ENCODE measurements at places on chromosomes 16 and 17.

- DNase-seq = no peak
These were observed 43.2 kb upstream of the MRPS23 start for GRCh38 chr17:57892820-57893595.

DNA sequence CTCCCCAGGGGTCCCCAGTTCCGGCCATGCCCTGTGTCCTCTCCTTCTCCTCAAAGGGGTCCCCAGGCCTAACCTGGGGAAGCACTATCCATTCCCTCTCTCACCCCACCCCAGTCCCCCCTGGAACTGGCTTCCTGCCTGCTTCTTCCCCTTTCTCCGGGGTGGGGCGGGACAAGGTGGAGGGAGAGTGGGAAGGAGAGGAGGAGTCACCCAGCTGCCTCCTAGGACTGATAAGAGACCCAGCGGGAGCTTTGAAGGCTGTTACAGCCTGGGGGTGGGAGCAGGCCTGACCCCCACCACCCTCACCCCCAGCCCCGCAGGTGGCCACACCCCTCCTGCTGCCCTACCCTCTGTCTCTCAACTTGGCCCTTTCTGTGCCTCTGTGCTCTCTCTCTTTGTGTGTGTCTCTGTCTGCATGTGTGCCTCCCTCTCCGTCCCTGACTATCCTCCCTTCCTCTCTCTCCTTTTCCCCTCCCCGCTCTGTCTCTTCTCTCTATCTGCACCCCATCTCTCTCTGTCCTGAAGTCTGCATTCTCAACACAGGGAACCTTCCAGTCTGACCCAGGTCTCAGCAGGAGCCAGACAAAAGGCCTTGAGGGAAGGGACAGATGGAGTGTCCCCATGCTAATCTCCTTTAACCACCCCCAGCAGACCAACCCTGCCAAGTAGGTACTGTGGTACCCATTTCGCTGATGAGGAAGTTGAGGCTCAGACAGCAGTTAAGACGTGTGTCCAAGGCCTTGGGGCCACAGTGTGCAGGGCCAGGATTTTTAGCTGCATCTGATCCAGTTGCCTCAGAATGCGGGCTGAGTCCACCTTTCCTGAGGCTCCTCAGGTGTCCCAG is 66.1 kb downstream of the RAB11FIP4 start:
- no peak for DNase-seq

- DNase-seq = no peak
These were observed 249.2 kb upstream of the GSE1 start for GRCh38 chr16:85363881-85364280.

GRCh38 chr16:47734987-47735594 is 274.0 kb downstream of the PHKB start:
- no peak for DNase-seq

DNA sequence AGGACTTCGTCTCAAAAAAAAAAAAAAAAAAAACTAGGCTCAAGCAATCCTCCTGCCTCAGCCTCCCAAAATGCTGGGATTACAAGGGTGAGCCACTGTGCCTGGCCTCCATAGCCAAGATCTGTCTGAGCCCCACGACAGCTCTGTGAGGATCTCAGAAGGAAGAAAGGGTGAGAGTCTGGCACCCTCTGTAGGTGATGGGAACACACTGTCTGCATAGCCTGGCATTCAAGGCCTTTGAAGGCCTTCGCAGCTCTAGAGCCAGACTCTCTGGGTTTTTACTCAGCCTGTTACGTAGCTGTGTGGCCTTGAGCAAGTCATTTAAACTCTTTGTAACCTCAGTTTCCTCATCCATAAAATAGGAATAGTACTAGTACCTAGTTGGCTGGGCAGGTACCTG is 6.3 kb upstream of the XPO6 start:
- no peak for DNase-seq

DNA sequence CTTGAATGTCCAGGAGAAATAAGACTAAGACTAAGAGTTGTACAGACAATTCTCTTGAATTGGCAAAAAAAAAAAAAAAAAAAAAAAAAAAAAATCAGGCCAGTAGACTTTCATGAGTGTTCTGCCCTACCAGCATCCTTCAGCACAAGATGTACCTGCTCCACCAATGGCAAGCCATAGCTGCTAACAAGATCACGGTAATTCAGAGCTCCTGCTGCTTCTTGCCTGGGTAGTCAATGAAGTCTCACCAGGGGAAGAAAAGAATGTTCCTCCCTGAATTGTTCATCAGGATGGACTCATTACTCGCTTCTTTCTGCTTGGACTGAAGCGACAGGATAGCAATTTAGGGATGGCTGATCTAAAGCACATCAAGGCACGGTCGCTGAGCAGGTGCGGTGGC is 31.1 kb upstream of the APOH start:
- DNase-seq = no peak

DNA sequence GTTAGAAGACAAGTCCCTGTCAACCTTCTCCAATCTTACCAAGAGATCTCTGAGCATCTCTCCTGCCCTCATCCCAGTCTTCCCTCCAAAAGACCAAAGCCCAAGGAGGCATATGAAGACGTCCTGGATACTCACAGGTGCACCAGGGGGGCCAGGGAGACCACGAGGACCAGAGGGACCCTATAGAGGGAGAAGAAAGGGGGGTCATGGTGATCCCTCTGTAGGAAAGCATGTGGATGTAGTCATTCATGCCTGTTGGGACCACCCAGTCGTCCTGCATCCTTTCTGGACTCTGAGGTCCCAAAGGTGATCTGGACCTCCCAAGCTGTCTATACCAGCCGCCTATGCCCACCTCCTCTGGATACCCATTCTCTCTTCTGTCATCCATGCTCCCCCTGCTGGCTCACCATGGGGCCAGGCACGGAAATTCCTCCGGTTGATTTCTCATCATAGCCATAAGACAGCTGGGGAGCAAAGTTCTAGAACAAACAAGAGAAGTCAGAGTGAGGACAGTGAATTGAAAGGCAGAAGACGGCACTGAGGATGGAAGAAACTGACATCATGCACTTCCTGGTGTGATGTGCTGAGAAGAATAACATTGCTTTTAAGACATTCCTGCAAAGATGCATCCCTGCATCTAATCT is 3.3 kb downstream of the COL1A1 start:
- DNase-seq = peak; percentile 31

- DNase-seq = no peak
These were observed 27.6 kb downstream of the CMTM4 start for GRCh38 chr16:66668777-66669444.

- DNase-seq = no peak
These were observed 29.0 kb downstream of the MRC2 start for GRCh38 chr17:62656446-62656845.

- DNase-seq = no peak
These were observed 6.4 kb upstream of the CD300LD start for GRCh38 chr17:74598346-74599022.

DNA sequence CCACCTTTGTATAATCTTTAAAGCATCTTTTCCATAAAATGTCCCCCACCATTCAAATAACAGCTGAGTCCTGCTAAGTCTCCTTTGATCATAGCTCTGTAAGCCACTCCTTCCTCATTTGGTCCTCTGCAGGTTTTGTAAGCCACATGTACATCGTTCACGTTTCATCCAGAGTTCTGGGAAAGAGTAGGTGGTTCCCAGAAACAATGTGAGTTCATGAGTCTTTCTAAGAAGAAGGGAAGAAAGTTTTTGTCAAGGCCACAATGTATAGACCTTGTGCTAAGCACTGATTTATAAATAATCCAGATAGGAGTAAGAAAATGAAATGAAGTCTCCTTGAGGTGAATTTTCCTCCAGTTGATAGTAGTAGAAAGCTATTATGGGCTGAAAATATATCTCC is 8.7 kb upstream of the ANKS4B start:
- no peak for DNase-seq

DNA sequence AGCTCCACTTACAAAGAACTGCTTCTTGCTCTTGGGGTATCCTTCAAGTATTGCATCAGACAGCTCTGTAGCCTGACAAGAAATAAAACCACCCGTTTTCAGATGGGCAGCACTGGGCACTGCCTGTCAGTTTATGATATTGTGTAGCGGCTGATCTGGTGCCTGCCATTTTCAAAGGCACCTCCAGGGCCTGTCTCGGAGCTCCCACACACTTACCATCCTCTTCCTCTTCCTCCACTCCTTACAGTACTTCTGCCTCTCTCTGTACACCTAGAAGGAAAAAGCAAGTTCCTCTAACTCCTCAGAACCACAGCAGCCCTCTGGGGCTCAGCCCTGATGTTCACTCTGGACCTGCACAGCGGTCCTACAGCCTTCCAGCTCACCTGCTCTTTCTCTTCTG is 4.4 kb downstream of the PSMC3IP start:
- no peak for DNase-seq

DNA sequence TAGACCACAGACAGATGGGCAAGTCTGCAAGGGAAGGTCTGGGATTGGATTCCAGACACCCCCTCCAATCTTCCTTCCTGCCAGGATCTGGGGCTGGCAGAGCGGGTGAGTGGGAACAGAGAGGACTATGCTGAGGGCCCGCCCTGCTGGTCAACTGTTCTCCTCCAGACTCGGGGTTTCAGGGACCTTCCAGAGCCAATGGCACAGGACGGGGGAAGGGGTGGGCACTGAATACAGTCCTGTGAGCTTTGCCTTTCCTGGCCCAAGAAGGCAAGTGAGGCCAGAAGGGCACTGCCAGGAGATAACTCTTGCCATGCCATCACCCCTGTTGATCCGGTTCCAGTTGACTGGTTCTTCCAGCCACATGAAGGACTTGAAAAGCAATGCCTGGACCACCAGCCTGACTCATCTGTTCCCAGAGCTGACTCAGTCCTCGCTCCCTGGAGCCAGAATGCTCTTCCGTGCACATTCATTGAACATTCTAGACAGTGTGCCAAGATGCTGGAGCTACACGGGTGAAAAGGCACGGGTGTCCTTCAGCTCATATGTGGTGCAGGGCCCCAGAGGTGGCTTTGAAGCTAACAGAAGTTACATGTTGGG is 533 bp upstream of the MEFV start:
- DNase-seq = no peak

DNA sequence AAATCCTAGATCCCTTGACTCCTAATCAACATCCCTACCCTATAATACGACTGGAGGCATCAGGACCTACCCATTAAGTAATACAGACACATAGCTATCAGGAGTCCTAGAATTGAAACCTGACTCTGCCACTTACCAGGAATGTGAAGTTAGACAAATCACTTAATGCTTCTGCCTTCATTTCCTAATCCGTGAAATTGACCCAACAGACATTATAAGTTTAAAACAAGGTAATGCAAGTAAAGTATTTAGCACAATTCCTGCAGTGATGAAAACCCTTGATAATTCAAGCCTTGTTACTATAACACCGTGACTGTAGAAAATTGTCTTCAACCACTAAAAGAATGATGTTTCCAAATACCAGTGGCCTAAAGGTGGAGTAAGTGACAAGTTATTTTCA is 150.2 kb downstream of the KCNJ2 start:
- DNase-seq = no peak

DNA sequence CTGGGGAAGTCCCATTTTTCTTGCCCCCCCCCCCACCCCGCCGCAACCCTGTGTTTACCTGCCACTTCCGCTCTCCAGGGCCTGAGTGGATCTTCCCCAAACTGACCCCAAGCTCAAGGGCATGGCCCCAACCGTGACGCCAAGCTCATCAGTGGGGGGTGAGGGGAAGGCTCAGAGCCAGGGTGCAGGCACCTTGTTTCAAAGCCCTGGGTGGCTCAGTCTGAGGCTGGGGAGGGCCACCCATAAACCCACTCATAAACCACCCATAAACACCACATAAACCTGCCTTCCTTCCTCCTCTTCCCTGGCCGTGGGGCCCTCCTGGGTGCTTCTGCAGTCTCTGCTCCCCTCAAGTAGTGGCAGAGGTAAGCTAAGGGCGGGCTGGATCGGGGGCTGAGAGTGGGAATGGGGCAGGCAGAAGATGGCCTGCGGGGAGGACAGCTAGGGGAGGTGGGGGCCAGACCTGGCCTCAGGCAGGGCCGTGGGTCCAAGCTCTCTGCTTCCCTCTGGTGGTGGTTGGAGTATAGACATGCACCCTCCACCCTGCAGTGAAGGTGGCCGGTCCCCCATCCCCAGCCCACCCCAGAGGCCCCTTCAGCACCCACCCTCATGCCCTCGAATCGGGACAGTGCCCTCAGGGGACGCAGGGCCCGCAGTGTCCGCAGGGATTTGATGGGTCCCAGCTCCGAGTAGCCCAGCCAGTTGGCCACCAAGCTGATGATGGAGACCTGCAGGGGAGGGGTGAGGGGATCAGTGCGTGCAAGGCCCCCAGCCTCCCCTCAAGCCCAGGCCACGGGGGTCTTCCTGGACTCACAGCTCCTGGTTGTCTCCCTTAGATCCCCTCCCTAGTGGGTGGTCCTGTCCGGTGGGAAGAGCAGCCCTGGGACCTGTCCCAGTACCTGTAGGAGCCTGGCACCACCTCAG is 14.6 kb upstream of the CD79B start:
- DNase-seq = no peak

DNA sequence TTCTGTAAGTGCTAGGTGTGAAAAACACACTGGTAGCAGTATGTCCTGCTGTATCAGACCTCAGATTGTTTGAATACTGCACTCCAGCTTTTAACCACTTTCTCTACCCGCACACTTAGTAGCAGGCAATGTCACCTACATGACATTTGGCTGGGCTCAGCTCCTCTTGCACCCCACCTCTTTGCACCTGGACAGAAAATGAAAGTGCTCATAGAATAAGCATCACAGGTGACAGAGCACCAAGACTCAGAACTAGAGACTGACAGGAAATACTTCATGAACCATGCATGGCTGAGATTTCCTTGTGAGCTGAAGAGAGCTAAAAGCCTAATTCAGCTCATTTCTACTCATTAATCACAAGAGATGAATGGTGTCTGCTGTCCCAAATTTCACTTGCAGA is 1014.2 kb upstream of the CDH8 start:
- DNase-seq = no peak
